ENCODE measurements at places on chromosomes 3 and 15. TPM values are rescaled to one million over a fixed set of nuclear protein-coding genes. Genes with fewer than 3 reads are reported as not detected.
A peak's percentile ranks its signal among the peaks of the same experiment; 100 is the strongest.

DNA sequence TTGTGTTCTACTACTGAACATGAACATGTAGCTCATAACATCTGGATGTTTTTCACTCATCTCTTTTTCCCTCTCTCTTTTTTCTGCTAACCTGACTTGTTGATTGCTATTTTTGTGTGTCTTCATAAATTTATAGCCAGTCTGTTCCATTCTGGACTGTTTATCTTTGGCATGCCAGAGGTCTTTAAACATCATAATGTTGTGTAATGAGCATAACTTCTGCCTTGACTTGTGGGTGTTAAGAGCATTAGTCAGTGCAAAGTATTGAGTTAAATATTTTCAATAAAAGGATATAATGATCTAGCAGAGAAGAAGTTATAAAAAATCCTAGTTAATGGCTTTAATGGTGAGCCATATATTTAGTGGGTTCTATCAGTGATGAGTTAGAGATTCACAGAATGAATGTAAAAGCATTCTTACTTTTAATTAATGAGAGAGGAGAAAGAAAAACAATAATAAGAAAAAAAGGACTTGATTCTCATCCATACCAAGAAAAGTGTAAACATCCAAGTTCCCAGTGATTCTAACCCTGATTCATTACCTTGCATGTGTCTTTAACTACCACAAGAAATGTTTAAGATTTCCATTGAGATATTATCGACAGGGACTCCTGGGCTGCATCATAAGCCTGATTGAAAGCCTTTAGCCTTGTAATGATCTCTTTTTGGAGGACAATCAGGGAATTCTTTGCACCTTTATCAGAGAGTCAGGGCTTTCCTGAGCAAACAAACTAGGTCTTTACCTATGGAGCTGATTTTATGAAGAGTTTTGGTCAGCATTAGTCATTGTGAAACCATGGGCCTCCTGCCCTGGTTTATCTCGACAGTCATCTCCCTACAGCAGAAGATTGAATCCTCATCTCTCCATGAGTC is 22.9 kb downstream of the MITF start:
- DNase-seq: peak; percentile 42

- no peak for DNase-seq
These were observed 24.8 kb upstream of the VGLL4 start for GRCh38 chr3:11668243-11669235.

DNA sequence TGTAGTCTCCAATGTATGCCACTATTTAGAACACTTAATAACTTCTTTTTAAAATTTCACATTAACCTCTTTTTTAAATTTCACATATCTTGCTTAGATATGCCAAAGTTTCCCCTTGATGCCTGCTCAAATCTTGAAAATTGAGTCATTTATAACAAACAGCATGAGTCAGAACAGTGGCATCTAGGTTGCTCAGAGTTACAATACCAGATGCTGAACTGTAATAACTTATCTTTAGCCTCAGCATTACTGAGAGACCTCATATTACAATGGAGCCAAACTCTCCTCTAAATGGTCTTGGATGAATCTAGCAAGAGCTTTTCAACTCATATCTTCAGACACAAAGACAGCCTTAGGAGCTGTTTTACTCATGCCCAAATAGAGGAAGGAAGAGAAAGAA is 439.3 kb upstream of the ARPP21 start:
- DNase-seq: no peak

GRCh38 chr15:89009080-89009479 is 79.2 kb upstream of the ABHD2 start:
- DNase-seq: no peak

The PP2D1 gene
- total RNA-seq: not detected

DNA sequence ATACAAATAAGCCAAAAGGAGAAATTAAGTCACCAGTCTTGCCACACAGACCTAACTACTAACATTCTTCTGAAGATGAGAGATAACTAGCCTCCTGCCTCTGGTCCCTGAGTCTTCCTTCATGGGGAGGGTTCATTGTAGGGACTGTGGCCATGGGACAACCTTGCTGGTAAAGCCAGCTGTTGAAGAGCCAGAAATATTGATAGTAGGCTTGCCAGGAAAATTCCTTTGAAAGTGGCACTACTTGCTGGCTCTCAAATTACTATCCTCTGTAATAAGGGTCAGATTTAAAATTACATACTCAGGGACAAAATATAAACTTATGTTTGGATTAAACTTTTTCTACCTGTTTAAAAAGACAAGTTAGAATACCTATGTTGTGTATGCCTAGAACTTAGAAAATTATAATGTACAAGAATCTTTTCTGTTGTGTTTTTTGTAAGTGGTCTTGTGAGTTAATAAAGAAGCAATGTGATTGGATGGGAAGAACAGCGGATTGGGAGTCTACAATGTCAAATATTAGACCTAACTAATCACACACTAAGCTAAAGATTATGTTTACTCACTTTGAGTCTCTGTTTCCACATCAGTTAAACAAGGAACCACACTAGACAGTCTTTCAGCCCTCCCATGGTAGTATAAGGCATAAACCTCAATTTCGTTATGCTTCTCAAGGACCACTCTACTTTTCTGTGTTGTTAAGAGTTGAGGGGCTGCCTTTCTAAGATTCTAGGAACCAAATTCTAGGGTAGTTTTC is 60.0 kb upstream of the TRIM71 start:
- DNase-seq: no peak
